Sigmoid colon (tissue), 7 donors: ENCODE measurements at places on chromosomes 13 and 19. TPM values are rescaled to one million over a fixed set of nuclear protein-coding genes. Genes with fewer than 3 reads are reported as not detected.

The GAS6 gene
- total RNA-seq: 58.1 TPM

The GGN gene
- total RNA-seq: not detected

DNA sequence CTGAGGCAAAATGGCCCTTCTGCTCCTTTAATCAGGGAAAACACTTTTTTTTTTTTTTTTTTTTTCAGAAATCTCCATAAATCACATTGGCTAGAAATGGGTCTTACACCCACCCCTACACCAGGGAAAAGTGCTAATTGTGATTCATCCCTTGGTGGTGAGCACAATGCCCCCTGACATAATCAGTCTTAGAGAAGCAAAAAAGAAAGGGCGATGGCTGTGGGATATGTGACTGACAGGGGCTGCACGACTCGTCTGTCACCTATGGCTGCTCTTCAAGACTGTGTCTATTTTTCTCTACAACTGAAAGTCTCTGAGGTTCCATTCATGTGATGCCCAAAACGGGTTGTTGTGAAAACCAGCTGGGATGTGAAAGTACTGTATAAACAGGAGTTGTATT lies 3.6 kb upstream of the GPC6 start:
- DNase-seq: no peak

GRCh38 chr19:18373892-18374629 lies 11.9 kb upstream of the GDF15 start:
- DNase-seq: peak; percentile 97

- no peak for DNase-seq
Observed at GRCh38 chr13:42990291-42991232, 1.5 kb downstream of the EPSTI1 start.

The KLK11 gene
- not detected for total RNA-seq

The MAST1 gene
- total RNA-seq: 0.71 TPM

The CGB5 gene
- not detected for total RNA-seq

- DNase-seq: peak; percentile 90
Observed at GRCh38 chr19:46487802-46488445, 7.7 kb downstream of the PNMA8B start.

The ZNF667 gene
- total RNA-seq: 2.9 TPM

The TMPRSS9 gene
- 0.16 TPM for total RNA-seq

- no peak for DNase-seq
Observed at GRCh38 chr13:41224113-41225110, 30.0 kb upstream of the KBTBD7 start.

DNA sequence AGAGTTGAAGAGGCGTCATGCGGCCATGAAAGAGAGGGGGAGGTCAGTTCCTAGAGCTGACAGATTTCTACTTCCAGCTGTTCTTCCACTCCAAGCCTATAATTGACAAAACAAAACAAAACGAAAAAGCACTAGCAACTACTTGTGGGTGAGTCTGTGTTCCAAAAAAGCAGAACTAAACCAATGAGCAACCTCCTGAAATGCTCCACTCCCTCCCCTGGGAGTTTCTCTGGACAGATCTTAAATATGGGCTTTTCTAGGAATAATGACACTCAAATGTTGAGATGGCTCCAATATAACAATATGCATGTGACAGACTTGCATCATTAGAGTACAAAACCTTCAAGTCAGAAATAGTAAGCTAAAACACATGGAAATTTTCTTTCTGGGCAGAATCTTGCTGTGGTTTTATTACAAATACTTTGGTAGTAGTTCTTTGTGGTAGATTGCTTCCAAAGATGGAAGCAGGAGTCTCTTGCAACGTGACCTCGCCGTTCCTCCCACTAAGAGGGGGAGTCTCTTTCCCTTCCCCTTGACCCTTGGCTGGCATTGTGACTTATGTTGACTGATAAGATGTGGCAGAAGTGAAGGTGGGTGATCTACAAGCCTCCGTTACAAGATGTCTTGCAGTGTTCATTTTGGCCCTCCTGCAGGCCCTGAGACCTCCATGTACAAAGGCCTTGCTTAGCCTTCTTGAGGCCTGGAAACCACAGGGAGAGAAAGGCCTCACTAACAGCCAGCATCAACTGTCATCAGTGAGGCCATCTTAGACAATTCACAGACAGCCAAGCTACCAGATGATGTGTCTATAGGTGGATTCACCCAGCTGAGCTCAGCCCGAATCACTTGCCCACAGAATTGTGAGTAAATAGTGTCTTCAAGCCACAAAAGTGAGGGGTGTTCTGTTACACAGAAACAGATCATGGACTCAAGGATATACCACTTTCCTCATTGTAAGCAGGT lies 173.1 kb upstream of the RFC3 start:
- DNase-seq: peak; percentile 78

DNA sequence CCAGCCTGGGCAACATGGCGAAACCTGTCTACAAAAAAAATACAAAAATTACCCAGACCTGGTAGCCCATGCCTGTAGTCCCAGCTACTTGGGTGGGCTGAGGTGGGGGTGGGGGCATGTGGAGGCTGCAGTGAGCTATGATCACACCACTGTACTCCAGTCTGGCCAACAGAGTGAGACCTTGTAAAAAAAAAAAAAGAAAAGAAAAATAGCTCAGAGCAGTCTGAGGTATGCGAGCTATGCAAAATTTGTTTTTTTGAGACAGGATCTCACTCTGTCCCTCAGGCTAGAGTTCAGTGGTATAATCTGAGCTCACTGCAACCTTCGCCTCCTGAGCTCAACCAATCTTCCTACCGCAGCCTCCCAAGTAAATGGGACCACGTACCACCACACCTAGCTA lies 7.1 kb upstream of the TOMM40 start:
- DNase-seq: no peak

The OR7C1 gene
- total RNA-seq: under 0.01 TPM

The ZNF90 gene
- total RNA-seq: 2.8 TPM

DNA sequence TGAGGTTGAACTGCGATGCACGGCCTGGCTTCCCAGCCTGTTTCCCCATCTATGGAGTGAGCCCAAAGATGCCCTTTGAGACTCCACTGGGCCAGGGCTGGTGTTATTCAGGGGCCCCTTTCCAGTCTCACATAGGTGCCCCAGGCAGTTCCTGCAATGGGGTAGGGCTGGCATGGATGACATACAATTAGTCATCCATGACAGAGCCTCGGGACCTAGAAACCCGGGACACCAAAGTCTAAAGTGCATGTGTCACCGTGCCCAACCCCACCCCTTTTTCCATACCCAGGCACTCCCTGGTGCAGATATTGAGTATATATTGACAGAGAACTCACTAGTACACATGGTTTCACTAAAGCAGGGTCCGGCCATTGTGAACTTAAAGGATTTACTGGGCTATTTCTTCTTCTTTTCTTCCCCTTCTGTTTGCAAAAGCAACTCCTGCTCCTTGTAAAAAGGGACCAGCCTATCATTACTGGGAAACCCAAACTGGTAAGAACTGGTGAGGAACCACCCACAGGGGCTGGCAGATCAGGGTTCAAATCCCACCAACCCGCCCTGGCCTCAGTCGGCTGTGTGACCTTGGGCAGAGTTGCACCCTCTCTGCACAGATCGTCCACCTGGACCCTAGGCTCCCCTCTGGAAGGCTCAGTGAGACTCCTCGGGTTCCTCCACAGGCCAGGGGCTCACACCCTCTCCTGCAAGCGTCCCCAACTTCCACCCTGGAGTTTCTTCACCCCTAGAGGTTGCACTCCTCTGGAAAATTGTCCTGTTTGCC lies 2.7 kb downstream of the B3GNT3 start:
- DNase-seq: no peak

The SIGLECL1 gene
- not detected for total RNA-seq

DNA sequence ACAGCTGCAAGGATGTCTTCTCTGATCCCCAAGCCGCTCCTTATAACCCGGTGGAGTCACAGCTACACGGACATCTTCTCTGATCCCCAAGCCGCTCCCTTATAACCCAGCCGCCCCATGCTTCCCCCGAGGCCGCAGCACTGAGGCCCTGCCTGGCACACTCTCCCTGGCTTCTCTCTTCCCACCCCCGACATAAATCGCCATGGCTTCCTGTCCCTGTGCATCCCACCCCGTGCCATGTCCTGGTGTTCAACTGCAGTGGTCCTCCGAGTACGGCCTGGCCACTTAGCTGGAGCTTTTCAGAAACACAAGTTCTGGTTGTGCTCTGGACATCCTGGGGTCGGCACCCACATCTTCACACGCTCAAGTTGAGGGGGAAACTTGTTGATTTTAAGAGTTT lies 60.4 kb downstream of the RASA3 start:
- peak; percentile 50 for DNase-seq
